ENCODE measurements at places on chromosomes 11 and 22.

DNA sequence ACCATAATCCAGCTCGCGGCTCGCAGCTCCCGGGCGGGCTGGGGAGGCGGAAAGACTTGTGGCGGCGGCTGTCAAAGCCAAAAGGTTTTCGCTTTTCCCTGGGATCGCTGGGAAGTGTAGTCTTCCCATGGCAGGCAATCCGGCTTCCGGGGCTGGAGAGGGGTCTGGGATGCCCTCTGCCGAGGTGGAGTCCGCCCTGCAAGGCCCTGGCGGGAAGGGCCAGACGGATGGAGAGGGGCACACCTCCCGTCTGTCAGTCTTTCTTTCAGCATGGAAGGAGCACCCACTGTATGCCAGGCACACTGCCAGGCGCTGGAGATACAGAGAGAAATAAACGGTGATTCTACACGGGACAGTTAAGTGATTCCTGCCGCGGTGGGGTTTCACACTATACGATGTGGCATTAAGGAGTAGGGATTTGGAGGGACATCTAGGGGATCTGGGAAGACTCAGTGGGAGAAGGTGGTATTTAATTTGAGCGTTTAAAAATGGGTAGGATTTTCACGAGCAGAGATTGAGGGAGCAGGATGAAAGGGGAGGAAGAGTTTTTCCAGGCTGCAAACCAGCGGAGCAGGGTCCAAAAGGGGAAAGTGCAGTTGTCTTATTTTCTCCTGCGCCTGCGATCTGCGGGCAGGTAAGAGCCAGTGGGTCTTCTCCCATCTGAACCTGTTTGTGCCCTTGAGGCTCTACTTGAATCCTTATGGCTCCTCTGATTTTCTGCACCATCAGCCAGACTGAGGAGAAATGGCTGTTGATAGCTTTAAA is at the start of gene BACE1:
BACE1 (minus strand) TSS at position 60 of the 765 bp plus-strand sequence. CDS start 461 bp downstream, outside the sequence.
- peak; percentile 82 for DNase-seq

- DNase-seq: no peak
Observed at GRCh38 chr22:32799496-32799895, 2.0 kb upstream of the TIMP3 start.

- no peak for DNase-seq
Observed at GRCh38 chr22:24101966-24102365, 79.3 kb upstream of the SUSD2 start.

DNA sequence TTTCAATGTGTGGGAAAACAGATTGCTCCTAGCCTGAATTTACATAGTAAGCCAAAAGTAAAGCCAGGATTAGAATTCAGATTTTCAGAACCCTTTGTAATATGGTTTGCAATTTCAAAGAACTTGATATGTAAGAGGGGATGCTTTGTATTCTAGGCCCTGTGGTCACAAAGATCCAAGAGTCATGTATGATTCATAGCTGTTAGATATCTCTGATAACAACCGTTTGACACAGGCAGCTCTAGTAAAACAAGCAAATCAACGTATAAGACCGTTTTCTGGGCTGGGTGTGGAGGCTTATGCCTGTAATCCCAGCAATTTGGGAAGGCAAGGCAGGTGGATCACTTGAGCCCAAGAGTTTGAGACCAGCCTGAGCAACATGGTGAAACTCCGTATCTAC is 79.6 kb downstream of the EMSY start:
- DNase-seq: no peak

GRCh38 chr11:94749369-94749768 is 18.8 kb upstream of the AMOTL1 start:
- DNase-seq: no peak

- DNase-seq: peak; percentile 63
Observed at GRCh38 chr22:45064313-45065278, 54.8 kb upstream of the PHF21B start.

GRCh38 chr11:37916331-37916730 is 1318.3 kb upstream of the RAG2 start:
- DNase-seq: no peak

GRCh38 chr11:112509300-112509699 is 248.6 kb upstream of the PLET1 start:
- no peak for DNase-seq

DNA sequence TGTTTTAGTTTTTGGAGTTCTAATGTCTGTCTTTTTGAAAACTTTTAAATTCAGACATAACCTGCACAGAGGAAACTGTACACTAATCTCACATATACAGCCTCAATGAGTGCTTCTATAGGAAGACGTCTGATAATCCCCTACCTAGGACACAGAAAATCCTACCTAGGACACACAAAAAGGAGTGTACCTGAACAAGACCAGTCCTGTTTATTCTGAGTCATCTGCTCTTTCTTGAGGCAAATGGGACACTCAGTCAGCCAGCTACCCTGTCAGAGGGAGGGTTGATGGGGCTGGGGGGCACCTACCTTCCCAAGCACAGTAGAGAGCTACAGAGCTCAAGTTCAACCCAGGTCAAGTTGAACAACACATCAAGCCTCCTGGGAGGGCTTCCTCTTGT is 346.6 kb upstream of the NCAM1 start:
- DNase-seq: no peak

GRCh38 chr11:122754553-122755322 is 83.6 kb upstream of the CRTAM start:
- DNase-seq: no peak

DNA sequence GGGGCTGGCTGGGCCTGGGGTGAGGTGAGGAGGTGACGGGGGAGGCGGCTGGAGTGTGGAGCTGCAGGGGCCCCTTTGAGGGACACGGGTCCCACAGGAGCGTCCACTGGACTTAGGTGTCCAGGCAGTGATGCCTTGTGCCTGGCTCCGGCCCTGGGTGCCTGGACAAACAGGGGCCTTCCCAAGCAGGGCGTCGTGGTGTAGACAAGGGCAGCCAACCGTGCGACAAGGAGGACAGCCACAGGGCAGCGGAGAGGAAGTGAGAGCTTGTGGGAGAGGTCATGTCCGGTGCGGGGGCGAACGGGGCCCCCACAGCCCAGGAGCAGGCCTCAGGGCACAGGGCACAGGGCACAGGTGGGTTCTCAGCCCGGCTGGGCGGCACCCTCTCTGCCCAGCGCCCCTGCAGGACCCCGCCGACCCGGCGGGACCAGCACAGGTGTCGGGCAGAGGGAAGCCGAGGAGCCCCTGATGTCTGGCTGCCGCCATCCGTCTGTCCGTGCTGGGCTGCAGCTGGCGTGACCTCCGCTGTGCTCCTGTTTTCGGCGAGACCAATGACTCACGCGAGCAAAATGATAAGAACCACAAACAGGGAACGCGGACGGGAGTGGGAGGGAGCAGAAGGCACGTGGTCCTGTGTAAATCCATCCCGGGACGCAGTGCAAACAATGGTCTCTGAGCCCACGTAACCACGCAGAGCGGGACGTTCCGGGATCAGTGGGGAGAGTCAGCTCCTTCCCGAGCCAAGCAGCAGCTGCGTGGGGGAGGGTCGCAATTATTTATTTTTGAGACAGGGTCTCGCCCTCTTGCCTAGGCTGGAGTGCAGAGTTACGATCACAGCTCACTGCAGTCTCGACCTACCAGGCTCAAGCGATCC is 49.1 kb upstream of the A4GALT start:
- DNase-seq: peak; percentile 79

DNA sequence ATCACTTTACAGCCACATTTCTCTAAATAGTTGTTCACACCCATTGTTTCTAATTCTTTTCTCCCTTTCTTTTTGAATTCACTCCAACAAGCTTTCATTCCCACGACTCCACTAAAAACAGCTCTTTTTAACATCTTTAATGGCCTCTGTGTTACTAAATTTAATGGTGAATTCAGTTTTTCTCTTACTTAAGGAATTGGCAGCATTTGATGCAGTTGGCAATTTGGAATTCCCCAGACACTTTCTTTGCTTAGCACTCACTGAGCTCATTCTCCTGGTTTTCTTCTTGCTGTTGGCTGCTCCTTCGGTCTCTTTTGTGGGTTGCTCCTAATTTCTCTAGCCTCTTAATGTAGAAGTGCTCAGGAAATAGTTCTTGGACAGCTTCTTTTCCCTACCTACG is 40.5 kb upstream of the OR9Q1 start:
- no peak for DNase-seq

GRCh38 chr11:27191639-27192038 is 151.0 kb downstream of the BBOX1 start:
- DNase-seq: no peak

DNA sequence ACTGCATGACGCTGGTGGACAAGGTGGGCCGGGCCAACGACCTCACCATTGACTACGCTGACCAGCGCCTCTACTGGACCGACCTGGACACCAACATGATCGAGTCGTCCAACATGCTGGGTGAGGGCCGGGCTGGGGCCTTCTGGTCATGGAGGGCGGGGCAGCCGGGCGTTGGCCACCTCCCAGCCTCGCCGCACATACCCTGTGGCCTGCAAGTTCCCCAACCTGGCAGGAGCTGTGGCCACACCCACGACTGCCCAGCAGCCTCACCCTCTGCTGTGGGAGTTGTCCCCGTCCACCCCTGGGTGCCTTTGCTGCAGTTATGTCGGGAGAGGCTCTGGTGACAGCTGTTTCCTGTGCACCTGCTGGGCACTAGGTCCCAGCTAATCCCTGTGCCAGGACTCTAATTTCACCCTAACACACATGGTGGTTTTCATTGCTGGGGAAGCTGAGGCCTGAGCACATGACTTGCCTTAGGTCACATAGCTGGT is 49.0 kb upstream of the PPP6R3 start:
- DNase-seq: no peak
